ENCODE measurements at places on chromosomes 12 and 14. TPM values are rescaled to one million over a fixed set of nuclear protein-coding genes. Genes with fewer than 3 reads are reported as not detected.

IAPP gene
- not detected for total RNA-seq

GRCh38 chr12:23099604-23100003 is 474.6 kb downstream of the ETNK1 start:
- DNase-seq: no peak

- no peak for DNase-seq
Observed at GRCh38 chr14:106508216-106508615, 981.8 kb downstream of the TMEM121 start.

GRCh38 chr12:122489038-122489437 is 11.7 kb downstream of the ZCCHC8 start:
- no peak for DNase-seq

DNA sequence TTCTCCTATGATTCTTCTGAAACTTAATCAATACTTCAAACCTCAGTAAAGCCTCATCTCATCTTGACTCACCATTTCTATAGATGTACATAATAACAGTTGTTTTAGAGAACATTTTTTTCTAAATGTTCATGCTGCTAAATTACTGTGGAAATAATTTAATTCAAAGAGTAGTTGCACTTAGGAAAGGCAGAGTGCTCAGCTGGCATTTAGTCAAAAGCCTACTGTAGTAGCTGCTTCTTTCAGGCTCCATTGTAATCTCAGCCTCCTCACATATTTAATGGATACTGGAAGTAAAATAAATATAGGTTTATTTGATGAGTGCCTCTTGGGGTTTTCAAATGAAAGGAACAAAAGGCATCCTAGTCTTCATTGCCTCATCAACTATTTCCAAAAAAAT is 325.0 kb downstream of the CCER1 start:
- no peak for DNase-seq

DNA sequence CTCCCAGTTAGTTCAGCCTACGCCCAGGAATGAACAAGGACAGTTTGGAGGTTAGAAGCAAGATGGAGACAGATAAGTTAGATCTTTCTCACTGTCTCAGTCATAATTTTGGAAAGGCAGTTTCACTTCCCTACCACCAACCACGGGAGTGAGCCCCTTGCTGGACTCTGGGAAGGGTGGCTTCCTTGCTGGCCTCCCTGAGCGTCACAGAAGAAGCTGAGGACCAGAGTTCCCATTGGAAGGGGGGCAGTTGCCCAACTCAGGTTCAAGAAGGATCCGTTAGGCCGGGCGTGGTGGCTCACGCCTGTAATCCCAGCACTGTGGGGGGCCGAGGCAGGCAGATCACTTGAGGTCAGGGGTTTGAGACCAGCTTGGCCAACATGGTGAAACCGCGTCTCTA is 106.2 kb upstream of the MAX start:
- no peak for DNase-seq

Data from cerebellum (tissue), 4 donors.